ENCODE measurements at places on chromosomes 16 and 17.

GRCh38 chr16:12685806-12686205, 117.9 kb downstream of the CPPED1 start:
- DNase-seq = no peak

DNA sequence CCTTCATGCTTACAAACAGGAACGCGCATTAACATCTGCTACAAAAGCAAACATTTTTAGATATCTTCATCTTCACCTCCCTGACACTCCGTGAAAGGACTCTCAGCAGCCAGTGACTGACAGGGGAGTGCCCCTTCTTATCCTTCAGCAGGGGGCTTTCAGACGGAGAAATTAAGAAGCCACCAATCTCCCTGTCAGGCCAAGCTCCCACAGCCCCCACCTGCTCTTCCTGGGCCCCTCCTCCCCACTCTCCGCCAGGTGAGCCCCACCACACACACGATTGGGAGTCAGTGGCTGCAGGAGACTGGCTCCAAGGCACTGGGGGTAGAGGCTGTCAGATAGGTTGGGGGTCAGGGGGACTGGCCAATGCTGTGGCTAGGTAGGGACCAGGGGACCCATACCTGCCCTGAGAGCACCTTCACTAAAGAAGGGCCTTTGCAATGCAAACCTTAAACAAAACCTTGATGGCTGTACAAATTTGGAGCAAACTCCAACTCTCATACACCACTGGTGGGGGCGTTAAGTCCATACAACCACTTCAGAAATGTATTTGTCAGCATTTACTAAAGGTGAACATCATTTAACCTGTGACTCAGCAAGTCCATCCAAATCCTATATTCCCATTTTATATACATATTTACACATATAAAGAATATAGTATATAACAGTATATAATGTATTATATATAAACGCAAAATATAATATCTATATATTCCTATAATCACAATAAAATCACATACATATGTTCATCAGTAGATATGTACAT, 232.2 kb downstream of the ZNF423 start:
- no peak for DNase-seq

GRCh38 chr16:71479420-71479819, 9.7 kb downstream of the ZNF19 start:
- DNase-seq = peak; percentile 27

GRCh38 chr17:66438101-66438500, 135.7 kb downstream of the PRKCA start:
- DNase-seq = peak; percentile 22

DNA sequence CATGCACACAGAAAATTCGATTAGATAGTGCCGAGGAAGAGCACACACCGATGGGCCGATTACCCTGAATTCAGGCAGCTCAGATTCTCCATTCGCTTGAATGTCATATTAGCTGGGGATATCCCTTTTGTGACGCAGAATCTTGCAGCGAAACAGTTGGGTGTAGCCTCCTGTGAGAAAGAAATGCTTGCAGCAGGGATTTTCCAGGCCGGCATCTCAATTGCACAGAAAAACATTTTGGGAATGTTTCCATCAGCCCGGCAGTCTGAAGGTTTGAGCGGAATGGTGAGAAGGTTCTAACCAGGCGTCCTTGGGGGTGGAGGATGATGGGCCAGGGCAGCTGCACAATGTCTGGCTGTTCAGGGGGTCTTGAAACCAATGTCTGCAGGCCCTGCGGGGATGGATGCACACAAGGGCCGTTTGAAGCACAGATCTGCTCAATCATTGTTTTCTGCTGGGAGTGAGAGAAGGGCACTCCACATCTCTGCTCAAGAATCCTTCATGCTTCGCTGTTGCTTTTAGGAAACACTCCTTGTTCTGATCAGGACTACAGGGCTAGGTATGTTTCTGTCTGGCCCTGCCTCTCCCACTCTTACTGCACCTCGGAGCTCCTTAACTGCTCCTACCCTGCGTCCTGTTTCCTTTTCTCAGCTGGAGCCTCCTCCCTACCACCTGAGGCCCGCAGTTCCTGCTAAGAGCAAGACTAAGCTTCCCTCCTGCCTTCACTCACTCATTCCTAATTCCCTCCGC, 94.6 kb downstream of the CMIP start:
- DNase-seq = no peak

- DNase-seq = no peak
Observed at GRCh38 chr17:63675231-63675606, 24.7 kb downstream of the LIMD2 start.

GRCh38 chr16:56856876-56857447, 8.0 kb upstream of the SLC12A3 start:
- DNase-seq = no peak

- DNase-seq = no peak
Observed at GRCh38 chr17:29495011-29495410, 71.8 kb downstream of the ABHD15 start.

DNA sequence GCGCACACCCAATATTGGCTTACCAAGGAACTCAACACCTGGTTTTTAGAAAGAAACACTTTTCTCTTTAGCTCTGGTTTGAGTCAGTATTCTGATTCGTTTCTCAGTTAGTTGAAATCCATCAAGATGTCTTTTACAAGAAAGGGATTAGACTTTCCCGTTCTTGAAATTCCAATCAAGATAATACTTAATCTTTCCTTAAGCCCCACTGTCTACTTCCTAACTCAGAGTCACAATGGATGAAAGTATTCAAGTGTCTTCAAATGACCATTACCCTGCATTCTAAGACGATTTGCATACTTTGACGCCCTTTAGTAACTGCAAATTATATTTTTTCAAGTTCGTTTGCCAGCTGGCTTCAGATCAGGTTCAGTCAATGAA, 189.8 kb downstream of the USP22 start:
- no peak for DNase-seq

- peak; percentile 95 for DNase-seq
Observed at GRCh38 chr17:75557075-75557851, 30.3 kb upstream of the MYO15B start.
